ENCODE measurements at places on chromosomes 6 and 20.

GRCh38 chr6:167467793-167468431, 143.0 kb downstream of the TTLL2 start:
- no peak for DNase-seq

- DNase-seq = no peak
Observed at GRCh38 chr6:130959951-130960350, 103.1 kb downstream of the EPB41L2 start.

DNA sequence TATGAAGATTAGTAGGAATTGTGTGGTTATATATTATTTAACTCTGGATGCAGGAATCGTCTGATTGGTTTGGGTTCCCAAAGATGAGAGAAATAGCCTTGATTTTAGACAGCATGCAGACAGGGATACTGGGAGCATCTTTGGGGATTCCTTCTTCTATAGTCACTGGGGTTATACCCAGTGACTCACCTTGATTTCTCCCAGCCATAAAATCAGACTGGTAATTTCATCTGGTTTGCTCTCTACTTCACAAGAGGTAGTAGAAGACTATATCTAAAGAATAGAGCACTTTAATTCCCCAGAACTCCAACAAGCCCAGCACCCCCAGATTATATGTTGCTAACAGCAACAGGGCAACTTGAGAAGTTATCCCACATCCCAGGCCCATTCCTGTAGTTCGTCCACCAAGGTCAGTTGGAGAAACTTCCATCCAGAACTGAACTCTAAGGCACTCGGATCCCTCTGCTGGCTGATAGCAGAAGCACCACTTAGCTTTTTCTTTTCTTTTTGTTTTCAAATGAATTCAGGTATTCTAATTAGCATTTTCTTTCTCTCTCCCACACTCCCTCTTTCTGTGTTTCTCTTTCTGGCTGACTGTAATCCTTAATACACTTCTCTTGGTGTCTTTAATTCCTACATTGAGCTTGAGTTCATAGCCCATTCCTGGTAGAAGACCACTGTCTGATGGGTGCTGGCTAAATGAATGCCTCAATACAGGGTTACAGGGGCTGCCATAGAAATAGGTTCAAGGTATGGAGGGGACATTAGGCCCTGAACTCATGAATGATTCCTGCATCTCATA, 20.4 kb upstream of the EFHC1 start:
- DNase-seq = no peak

GRCh38 chr6:169452117-169452868, 198.6 kb upstream of the THBS2 start:
- DNase-seq = peak; percentile 45

DNA sequence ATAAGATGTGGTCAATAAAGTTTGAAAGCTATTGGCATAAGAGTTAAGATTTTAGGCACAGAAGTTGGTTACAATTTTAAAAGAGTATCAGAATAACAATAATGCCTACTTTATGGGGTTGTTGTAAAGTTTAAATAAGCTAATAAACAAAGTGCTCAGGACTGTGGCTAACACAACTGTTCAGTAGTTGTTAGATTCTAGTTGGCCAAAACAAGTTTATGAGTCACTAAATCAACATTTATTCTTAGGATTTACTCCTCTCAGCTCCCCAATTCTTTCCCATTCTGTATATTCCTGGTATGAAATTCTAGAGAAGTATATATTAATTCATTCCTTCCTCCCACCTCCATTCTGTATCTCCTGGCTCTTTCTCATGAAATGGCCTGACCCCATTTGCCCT, 14.5 kb downstream of the RMND1 start:
- no peak for DNase-seq

DNA sequence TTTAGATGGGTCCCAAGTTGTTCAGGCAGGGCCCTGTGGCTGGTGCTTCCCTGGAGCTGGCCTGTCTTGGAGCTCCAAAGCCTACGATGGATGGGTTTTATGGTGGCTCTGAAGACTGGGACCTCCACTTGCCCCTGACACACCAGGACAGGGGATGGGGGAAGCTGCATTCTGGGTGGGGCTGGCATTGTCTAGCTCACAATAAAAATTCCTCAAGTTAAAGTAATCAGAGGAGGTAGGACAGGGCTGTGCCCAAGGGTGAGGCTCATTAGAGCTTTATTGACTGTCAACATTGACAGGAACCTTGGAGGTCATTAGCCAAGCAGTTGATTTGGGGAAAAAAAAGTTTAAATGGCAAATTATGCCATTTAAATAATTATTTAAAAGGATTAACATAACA, 35.7 kb downstream of the TFAP2C start:
- DNase-seq = no peak

GRCh38 chr20:48794360-48794759, 33.4 kb downstream of the PREX1 start:
- no peak for DNase-seq

DNA sequence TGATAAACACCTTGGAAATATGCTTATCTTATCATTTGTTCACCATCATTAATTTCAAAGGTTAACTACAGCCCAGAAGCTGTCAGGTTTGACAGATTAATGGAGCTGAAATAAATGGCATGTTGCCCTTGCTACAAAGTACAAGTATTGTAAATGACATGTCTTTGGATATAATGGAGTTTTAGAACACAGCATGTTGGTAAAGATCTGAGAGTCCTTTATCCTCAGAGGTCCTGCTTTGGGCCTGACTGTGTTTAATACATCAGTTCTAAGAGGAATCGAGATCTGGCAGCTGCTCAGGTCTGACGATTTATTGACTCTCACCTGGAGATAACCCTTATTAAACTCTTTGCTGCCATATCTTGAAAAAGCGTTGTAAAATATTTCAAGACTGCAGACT, 222.7 kb upstream of the OPRM1 start:
- DNase-seq = no peak

DNA sequence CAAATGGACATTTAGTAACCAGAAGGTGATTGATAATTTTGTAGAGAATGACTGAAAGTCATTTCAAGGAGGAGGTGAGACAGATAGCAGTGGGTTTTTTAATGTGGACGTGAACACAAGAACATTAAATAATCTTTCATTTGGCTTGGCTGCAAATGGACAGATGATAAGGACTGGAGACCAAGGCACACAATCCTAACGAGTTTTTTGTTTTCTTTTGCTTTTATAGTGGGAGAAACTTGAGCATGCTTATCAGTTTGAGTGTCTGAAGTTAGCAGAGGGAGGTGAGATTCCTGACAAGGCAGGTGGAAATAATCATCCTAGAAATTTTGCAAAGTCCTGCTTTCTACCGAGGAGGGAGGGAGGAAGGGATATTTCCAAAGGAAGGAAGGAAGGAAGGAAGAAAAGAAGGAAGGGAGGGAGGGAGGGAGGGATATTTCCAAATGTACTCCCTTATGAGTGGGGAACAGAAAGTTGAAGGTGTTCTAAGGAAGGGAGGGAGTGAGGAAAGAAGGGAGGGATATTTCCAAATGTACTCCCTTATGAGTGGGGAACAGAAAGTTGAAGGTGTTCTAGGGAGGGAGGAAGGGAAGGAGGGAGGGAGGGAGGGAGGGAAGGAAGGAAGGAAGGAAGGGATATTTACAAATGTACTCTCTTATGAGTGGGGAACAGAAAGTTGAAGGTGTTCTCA, 63.1 kb downstream of the RNF217 start:
- DNase-seq = no peak
